Natural killer cell treated with Interleukin-12 subunit alpha and Interleukin-12 subunit beta and Interleukin-15 and Interleukin-18, amount 100 ng/mL, for 72 hours (primary cell): ENCODE measurements at places on chromosomes 1 and 21. TPM values are rescaled to one million over a fixed set of nuclear protein-coding genes. Genes with fewer than 3 reads are reported as not detected.

MCOLN3 gene
- total RNA-seq: 0.31 TPM

HCRTR1 gene
- total RNA-seq: not detected

NR1I3 gene
- not detected for total RNA-seq

SH3GLB1 gene
- 59.3 TPM for total RNA-seq

MDM4 gene
- 104 TPM for total RNA-seq

RAB3B gene
- 0.05 TPM for total RNA-seq

OR2L8 gene
- not detected for total RNA-seq

CELA3A gene
- total RNA-seq: not detected

PDZK1 gene
- total RNA-seq: 0.98 TPM

LEMD1 gene
- not detected for total RNA-seq
